ENCODE measurements at places on chromosomes 4 and X.

DNA sequence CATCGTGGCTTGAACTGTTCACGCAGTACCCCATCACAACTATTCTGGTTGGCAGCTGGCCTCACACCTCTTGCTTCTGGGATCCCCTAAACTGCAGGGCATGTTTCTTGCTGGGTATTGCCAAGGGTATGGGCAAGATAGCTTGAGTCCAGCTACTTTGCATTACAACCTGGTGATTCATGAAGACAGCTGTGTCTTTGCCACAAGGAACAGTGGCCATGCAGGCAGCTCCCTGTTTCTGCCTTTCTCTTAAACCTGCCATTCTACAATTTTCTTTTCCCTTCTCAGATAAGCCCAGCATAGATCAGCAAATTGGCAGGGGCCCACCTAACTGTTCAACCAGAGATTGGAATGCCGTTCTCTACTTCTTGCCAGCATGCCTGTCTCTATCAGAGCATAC, 42.8 kb downstream of the TENM3 start:
- DNase-seq, result no peak

DNA sequence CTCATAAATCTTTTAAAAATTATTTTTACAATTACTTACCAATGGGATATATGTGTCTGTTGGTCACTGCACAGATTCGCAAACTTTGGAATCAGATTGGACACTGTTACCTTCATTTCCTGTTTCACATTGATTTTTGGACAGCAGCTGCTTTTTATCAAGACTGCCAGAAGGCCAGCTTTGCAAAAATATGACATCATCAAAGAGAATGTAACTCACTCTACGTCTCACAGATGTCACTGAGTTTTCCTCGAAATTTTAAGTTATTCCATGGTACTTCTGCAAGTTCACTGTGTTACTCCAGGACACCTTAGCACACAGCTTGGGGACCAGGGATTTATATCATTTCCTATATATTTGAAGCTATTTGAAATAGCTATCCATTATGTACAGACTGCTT, 31.8 kb upstream of the MAGEB2 start:
- no peak for DNase-seq

GRCh38 chr4:155408796-155409195, 32.0 kb upstream of the MAP9 start:
- no peak for DNase-seq

DNA sequence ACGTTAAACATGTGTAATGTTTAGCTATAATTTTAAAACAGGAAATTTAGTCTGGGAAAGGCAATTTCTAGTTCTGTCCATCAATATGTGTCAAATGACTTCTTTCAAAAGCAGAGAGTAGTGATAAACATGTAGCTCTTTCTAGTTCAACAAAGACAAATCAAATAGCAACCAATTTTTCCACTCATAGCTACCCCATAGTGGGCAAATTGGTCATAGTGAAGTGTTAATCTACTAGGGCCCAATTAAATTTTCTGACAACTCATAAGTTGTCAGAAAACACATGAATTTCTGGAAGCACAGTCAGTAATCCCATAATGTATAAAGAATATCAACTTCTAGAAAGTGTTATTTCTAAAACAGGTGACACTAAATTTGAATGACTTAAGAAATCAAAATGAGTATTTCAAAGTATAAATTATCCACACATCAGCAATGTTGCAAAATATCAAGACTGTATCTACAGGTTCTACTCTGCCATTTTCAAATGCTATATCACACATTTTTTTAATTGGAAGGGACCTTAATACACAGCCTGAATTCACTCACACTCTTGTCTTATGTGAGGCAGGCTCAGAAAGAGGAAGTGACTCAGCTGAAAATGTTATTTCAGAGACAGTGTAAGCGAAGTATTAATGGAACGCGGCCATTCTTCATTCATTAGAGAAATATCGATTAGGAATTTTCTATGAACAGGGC, 7.7 kb downstream of the OCIAD2 start:
- peak; percentile 37 for DNase-seq

DNA sequence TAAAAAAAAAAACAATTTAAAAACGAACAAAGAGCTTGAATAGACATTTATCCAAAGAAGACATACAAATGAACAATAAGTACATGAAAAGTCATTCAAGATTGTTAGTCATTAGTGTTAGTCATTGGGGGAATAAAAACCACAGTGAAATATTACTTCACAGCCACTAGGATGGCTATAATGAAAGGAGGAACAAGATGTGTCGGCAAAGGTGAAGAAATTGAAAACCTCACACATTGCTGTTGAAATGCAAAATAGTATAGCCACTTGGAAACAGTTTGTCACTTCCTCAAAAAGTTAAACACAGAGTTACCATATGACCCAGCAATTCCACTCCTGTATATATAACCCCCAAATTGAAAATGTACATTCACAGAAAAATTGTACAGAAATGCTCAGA, 45.2 kb upstream of the SLC39A8 start:
- peak; percentile 75 for DNase-seq

GRCh38 chr4:24736066-24736465, 59.3 kb upstream of the SOD3 start:
- peak; percentile 2 for DNase-seq

GRCh38 chrX:15903186-15903681, 48.6 kb upstream of the AP1S2 start:
- no peak for DNase-seq

DNA sequence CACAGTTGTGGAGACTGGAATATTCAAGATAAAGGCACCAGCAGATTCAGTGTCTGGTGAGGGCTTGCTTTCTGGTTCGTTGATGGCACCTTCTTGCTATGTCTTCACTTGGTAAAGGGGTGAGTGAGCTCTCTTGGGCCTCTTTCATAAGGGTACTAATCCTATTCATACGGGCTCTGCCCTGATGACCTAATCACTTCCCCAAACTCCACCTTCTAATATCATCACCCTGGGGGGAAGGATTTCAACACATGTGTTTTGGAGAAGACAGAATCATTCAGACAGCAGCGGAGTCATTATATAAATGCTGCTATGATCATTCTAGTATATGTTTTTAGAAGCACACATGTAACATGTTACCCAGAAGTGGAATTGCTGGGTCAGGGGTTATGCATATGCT, 295.3 kb upstream of the CTSO start:
- no peak for DNase-seq

GRCh38 chr4:73589261-73589847, 30.9 kb downstream of the RASSF6 start:
- DNase-seq, result no peak

DNA sequence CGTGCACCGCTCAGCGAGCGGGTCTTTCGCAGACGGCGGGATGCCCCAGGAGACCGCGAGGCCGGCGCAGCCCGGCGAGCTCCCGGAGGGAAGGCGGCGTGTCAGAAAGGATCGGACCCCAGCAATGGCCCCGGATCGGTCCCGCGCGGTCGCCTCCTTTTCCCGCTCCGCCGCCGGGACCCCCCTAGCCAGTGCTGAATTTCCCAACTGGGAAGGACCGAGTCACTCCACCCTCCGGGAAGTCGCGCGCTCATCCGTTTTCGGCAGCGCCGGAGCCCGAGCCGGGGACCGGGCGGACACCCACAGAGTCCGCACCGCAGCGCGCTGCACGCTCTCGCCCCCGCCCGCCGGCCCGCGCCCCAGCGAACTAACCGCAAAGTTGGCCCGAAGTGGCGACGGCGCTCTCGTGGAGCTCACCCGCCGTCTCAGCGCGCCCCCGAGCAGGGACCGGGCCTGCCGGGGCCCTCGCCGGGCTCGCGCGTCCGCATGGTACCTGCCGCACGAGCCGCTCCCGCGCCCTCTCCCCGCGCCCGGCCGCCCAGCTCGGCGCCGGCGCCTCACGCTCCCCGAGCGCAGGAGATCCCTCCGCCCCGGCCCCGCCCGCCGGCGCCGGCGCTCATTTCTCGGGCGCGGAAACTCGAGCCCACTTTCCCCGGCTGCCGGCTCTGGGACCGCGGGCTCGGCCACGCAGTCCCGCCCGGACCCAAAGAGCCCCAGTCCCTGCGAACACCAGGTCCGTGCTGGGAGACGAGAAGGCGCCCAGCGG, at the start of gene FAT1:
FAT1 (minus strand) TSS at position 565 of the 766 bp plus-strand sequence. CDS start 14,029 bp downstream, outside the sequence.
- no peak for DNase-seq

DNA sequence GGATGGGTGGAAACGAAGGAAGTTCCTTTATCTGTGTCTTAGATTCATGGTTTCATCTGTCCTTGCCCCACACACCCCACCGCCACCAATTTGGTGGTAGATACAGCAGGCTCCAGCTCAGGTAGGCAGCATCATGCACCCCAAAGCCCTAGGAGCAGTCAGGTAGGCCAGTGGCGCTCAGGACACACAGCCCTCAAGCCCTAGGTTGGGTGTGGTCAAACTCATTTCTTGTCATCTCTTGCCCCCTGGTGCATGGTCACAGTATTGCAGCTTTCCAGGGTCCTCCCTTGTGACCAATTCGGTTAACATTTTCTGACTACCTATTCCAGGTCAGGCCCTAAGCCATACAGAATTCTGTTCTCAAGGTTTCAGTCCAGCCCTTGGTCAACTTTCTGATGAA, 14.5 kb upstream of the PRRG3 start:
- DNase-seq, result peak; percentile 75

DNA sequence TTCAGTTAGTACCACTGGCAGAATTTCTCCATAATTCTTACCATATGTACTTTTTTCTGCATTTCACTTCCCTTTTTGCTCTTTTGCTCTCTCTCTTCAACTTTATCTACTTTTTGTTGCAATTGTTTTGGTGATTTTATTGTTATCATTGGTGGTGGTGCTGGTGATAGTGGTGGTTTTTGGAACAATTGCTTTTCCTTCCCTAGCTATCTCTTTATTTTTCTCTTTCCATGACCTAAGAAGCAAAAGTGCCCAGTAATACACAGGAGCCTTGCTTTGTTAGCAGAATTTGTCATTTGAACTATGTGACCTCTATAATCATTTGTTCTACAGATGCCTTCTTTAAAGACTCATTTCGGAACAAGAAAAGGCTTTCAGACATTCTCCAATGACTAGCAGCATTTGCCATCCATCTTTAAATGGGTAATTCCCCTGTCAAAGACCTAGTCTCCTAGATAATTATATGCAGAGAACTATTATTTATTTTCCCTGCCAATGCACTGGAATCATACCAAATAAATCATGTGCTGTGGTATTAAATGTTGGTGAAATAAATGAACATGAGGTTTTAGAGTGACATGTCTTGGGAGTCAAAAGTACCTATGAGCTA, 154.5 kb downstream of the GASK1B start:
- DNase-seq, result no peak

- DNase-seq, result no peak
Measured at GRCh38 chr4:182143086-182143821, 99.9 kb upstream of the TENM3 start.

DNA sequence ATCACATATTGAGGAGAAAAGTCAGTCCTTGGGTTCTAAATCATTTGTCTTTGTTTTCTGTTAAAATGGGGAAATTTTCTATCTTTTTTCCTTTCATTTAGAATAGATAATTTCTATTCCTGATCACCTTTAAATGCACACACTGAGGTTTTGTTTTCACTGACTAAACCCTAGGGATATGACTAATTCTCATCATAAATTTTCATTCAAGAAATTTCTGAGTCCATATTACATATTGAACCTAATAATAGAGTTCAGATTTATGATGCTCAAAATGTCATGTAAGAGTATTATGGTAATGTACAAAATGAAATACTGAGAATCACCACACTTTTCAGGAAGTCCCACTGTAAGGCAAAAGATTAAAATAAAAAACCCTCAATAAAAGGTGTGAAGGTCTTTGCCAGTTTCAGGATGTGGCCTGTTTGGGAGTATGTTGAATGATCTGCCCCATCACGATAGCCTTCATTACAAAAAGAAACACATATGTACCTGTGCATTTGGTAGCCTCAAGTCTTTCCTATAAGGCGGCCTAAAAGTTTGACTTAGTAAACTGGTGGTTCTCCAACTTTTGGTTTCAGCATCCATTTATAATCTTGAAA, 49.4 kb downstream of the LEF1 start:
- DNase-seq, result no peak

All from activated CD4-positive, alpha-beta T cell treated with anti-CD3 and anti-CD28 coated beads, Interleukin-10, Interleukin-2, amounts not matched to agents 100 ng/mL and 50 ng/mL, durations not matched to agents 16 hours and 8 hours (primary cell).